Activated CD4-positive, alpha-beta memory T cell treated with anti-CD3 and anti-CD28 coated beads for 36 hours (primary cell): ENCODE measurements at places on chromosomes 1 and 21. TPM values are rescaled to one million over a fixed set of nuclear protein-coding genes. Genes with fewer than 3 reads are reported as not detected.

The ETV3L gene
- not detected for total RNA-seq

The SAMD13 gene
- total RNA-seq = 0.38 TPM

The CD46 gene
- total RNA-seq = 94.6 TPM

The KPRP gene
- not detected for total RNA-seq

The PTGS2 gene
- total RNA-seq = 2.8 TPM

The MFSD2A gene
- total RNA-seq = 6.0 TPM

The PLCH2 gene
- 8.9 TPM for total RNA-seq

The LRRC38 gene
- total RNA-seq = not detected

The BSND gene
- not detected for total RNA-seq

The LTN1 gene
- 29.1 TPM for total RNA-seq

The FLVCR1 gene
- total RNA-seq = 12.6 TPM

The ZBTB8B gene
- not detected for total RNA-seq

The CFAP45 gene
- 2.2 TPM for total RNA-seq

GRCh38 chr1:153970346-153970745 lies 2.6 kb downstream of the CREB3L4 start:
- DNase-seq = no peak

DNA sequence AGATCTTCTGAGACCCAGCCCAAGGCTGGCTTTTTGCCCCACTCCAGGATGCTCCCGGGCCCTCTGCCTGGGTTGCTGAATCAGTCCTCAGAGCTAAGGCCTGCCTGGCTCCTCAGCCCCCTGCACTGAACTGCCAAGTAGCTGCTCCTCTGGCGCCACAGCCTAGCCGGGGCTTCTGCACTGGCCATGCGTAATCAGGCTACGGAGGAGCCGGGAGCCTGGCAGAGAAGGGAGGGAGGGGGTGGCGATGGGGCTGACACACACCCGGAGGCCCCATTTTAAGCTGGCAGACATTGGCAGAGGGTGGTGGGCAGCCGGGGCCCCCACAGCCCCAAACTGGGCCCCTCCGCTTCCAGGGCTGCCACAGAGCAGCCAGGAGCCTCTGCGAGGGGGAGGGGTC lies 38.7 kb downstream of the ALPL start:
- no peak for DNase-seq

GRCh38 chr1:94713472-94714141 lies 106.5 kb upstream of the SLC44A3 start:
- peak; percentile 16 for DNase-seq

DNA sequence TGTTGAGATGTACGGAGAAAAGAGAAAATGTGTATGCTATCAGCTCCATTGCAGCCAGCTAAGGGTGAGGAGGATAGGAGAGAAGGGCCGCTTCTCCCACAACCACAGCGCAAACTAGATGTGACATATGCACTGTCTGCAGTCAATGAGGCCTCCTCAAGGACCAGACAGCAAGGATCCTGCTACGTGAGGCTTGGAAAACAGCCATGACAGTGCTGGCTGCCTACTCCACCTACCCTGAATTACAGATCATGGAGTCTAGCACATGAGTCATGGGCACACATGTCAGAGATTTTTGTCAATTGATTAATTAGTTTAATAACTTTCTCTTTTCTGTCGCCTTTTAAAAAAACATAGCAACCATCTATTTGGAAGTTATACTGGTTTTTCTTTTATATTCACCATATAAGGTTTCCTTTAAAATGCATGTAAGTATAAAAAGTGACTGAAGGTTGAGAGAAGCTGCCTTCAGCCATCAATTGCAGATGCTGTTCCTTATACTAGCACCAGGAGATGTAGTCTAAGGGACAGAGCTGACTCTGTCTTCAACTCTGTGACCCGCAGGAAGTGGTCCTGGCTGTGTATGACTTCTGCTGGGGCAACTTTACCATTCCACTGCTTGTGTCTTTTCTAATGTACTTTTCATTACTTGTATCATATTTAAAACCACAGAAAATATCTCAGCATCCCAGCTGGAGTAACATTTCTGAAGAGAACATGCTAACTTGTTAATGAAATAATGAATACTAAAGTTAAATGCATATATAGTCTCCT lies 3.1 kb downstream of the VPS26C start:
- no peak for DNase-seq

- DNase-seq = no peak
Measured at GRCh38 chr1:41396084-41396483, 34.9 kb downstream of the FOXO6 start.

GRCh38 chr1:209659909-209660308 lies 7.7 kb upstream of the LAMB3 start:
- DNase-seq = no peak

- no peak for DNase-seq
Measured at GRCh38 chr1:24683713-24684162, 40.6 kb downstream of the SRRM1 start.

GRCh38 chr21:25375675-25376074 lies 231.6 kb downstream of the MRPL39 start:
- no peak for DNase-seq

DNA sequence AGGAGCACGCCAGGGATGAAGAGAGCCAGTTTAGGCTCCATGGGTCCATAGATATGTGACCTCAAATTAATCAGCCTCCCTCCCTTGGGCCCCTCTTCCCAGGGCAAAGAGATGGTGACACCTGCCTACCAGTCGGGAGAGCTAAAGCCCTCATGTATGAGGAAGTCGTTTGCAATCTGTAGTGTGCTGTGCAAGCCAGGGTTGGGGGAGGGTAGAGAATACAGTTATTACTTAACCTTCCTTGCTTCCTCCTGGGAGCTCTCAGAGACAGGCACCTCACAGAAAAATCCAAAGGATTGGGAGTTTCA lies 4.0 kb downstream of the PGLYRP4 start:
- no peak for DNase-seq

DNA sequence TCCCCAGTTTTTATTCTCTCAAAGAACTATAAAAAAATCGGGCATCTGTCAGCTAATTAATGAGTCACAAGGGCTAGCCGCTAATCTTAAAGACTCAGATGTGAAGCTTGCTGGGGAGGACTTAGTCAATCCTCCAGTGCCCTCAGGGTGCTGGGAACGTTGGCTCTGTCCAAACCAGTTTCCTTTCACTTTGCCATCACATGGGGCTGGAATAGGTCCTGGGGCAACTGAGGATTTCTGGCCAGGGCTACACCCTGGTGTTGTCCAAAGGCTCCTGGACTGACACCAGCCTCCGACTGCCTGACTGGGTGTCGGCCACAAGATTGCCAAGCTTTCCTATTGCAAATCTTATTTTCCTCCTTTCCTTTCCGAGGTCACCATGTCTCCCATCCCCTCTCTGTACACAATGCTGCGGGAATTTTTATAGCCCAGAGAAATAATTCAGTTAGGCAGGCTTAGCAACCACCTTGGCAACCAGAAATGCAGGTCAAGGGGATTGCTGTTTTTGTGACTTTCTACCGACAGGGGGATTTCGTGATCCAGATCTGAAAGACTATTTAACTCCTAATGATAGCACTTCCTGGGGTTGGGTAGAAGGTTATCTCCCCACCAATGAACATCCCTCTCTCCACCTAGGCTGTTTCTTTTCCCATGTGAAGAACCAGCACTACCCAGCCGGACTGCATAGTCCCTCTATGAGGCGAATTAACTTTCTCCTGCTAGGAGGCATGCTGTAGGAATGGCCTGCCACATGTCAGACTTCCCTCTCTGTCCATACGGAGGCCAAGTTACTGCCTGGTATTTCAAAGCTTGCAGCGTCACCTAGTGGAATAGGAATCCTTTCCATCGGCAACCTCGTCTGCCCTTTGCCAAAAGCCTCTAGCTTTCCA lies 29.9 kb upstream of the CTBS start:
- no peak for DNase-seq

- DNase-seq = no peak
Measured at GRCh38 chr1:46515576-46515975, 25.9 kb downstream of the DMBX1 start.

- DNase-seq = no peak
Measured at GRCh38 chr1:111666828-111667227, 47.2 kb downstream of the RAP1A start.

DNA sequence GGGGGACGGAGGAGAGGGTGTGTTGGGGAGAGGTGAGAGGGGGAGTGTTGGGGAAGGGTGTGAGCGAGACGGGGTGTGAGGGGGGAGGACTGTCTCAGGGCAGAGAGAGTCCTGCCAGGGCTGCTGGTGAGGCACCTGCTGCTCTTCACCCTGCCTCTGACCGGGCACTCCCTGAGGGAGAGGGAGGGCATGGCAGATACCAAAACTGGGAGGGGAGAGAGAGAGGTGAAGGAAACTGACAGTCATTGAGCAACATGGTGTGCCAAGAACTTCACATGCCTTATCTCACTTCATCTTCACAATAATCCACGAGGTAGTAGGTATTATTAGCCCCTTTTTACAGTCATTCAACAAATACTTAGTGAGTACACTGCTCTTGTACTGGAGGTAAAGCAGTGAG lies 61.3 kb upstream of the ARTN start:
- no peak for DNase-seq

GRCh38 chr1:183892351-183892793 lies 87.5 kb downstream of the RGL1 start:
- DNase-seq = no peak

GRCh38 chr1:203288400-203288799 lies 16.9 kb upstream of the BTG2 start:
- no peak for DNase-seq

- no peak for DNase-seq
Measured at GRCh38 chr1:55339681-55340080, 124.5 kb upstream of the USP24 start.

DNA sequence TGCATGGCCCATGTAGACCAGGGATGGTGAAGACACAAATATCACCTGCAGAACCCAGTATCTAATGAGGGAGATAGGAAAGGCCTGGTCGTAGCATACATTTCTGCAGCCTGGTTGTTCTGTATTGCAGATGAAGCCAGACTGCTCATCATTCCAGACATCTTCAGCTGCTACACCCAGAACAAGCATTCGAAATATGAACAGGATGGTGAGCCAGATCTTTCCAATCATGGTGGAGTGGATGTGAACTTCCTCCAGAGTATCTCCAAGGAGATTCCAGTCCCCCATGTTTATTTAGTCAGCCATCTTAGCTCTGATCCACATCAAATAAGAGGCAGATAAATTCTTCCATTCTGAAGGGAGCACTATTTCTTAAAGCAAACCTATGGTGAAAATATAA lies 2.7 kb upstream of the MYCBP start:
- DNase-seq = no peak

DNA sequence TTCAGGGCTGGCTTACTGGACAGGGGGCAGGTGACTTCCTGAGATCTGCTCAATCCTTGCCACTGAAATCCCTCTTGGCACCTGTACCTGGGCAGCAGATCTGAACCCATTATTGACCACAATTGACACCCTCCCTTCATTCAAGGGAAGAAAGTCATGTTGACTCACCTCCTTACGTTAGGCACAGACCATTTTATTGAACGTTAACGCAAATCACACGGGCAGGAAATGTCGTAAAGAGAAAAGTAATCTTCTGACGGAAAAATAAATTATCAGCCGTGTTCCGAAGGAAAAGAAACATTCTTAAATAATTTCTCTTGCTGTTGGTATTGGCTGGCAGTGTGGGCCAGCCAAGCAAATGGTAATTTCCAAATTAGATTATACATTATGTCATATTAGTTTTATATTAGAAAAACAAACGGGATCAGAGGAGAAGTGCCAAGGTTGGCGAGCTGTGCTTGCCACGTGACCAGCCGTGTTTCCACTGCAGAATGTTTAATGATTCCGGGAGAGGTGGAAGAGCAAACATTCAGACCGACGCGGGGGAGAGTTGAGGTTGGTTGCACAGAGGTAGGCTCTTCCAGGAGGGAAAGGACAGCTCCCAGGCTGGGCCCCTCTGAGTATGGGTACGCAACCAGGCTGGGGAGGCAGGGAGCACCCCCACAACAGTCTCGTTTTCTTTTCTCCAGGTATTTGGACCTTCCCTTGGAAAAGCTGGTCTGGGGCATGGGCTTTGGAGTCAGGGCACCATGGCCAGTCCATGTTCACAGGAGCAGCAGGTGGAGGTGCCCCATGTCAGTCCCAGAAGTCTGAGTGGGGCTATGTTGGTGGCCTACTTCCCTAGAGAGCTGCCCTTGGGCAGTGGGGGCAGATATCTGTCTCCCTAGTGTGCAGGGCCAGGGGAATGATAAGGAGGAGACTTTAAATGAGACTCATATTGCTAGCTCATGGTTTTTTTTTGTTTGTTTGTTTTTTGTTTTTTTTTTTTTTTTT lies 121.1 kb downstream of the FOXD2 start:
- no peak for DNase-seq

DNA sequence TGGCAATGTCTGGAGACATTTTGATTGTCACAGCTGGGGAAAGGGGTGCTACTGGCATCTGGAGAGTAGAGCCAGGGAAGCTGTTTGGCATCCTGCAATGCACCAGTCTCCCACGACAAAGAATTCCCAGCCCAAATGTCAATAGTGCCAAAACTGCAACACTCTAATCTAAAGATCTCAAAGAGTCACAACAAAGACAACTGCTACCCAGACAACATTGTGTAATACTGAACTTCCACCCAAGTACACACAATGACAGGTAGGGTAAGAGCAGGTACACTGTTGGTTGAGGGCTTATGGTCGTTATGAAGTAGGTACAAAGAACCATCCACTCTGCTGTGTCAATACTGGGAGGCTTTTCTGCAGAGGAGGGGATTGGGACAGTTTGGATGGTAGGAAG lies 8.2 kb upstream of the TMEM51 start:
- DNase-seq = no peak

GRCh38 chr1:53896635-53897229 lies 2.7 kb downstream of the DIO1 start:
- no peak for DNase-seq

GRCh38 chr1:227190321-227190720 lies 128.0 kb downstream of the CDC42BPA start:
- no peak for DNase-seq

DNA sequence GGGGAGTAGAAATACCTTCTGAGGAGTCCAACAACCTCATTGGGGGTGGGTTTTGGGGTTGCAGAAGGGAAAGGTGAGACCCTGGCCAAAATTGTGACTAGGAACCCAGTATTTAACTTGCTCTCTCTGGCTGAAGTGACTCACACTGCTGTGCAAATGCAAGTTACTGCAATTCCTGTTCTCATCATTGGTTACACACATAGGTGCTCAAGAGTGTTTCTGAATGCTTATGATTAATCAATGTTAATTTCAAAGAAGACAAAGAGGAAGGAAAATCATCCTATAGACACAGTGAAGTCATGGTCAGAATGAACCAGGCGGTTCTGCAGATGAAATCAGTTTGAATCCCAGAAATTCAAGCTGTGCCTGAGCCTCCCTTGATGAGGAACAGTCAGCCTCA lies 3.1 kb downstream of the ASCL5 start:
- DNase-seq = no peak

GRCh38 chr1:211375146-211375818 lies 48.6 kb downstream of the TRAF5 start:
- DNase-seq = no peak

- DNase-seq = no peak
Measured at GRCh38 chr21:14487490-14488432, 58.4 kb downstream of the SAMSN1 start.
